ENCODE measurements at places on chromosomes 3 and 15. TPM values are rescaled to one million over a fixed set of nuclear protein-coding genes. Genes with fewer than 3 reads are reported as not detected.

GRCh38 chr3:152558386-152558785 is 276.5 kb upstream of the P2RY1 start:
- H3K4me1 ChIP-seq: peaks cover 34% of the 10 kb centered on the region
- DNase-seq: no peak
- H3K27me3 ChIP-seq: no peaks in the 10 kb centered on the region
- H3K27ac ChIP-seq: no peak overlapping the region
- H3K4me3 ChIP-seq: no peak overlapping the region

DNA sequence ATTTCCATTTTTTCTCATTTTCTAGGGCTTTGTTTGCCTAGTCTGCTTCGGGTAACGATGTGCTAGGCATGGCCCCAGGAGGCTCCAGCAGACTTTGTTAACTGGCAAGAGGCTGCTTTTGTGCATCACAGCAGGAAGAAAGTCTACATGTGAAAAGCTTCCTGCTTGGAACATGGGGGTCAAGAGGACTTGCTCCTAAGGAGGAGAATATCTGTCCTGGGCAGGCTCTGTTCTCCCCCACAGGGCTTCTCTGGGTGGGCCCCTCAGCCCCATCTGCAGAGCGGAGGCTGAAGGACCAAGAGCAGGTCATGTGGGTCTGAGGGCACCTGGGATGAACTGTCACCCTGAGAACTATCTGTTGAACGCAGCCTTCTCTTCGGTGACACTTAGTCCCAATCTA is 94.7 kb downstream of the CCNL1 start:
- H3K4me3 ChIP-seq: no peak overlapping the region
- H3K4me1 ChIP-seq: no peaks in the 10 kb centered on the region
- H3K36me3 ChIP-seq: no peaks in the 10 kb centered on the region
- DNase-seq: no peak
- no peak overlapping the region for H3K27ac ChIP-seq
- no peaks in the 10 kb centered on the region for H3K27me3 ChIP-seq

DNA sequence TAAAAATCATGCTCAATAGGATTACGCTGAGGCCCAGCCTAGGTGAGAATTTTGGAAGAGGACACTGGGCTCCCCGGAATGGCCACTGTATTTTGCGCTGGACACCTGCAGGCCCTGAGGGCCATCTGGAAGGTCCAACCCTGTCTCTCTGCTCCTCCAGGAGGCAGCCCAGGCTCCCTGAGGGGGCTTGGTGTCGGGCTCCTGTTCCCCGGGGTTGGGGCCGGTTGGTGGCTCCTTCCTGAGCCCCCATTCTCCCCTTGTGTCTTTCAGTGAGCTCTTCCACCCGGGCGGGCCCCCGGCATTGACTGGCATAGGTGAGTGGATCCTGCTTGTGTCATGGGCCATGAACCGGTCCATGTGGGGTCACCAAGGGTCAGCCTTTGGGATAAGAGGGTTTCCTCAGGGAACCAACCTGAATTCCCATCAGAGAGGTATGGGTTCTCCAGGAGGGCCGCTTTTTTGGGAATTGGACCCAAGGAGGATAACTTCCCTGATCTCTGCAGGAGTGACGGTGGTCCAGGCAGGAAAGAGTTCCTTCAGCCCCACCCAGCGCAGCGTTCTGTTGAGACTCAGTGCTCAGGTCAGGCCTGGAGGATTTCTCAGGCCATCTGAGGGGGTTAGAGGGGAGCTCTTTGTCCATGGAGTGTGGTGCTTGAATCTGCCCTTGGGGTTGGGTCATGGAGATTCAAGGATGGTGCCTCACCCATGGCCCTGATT is 187.8 kb downstream of the UBE3A start:
- H3K27ac ChIP-seq: no peak overlapping the region
- peak; percentile 34 for DNase-seq
- H3K27me3 ChIP-seq: no peaks in the 10 kb centered on the region
- H3K4me3 ChIP-seq: no peak overlapping the region
- no peaks in the 10 kb centered on the region for H3K4me1 ChIP-seq
- H3K36me3 ChIP-seq: no peaks in the 10 kb centered on the region

DNA sequence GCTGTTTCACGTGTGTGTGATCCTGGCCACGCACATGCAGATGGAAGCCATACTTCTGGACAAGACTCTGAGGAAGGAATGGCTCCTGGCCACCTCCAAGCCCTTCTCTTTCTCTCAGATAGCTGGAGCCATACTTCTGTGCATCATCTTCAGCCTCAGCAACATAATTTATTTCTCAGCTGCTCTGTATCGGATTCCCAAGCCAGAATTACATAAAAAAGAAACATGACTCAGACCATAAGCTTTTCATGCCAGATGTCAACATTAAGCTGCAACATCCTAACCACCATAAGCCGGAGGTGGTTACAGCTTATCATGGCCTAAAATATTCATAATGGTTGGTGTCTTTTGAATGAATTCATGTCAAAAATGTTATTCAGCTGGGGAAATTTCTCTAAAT is 10.6 kb upstream of the KIF23 start:
- DNase-seq: no peak
- no peak overlapping the region for H3K27ac ChIP-seq
- H3K27me3 ChIP-seq: no peaks in the 10 kb centered on the region
- no peak overlapping the region for H3K4me3 ChIP-seq
- H3K4me1 ChIP-seq: no peaks in the 10 kb centered on the region

CYP1A1 gene
- 2.4 TPM for total RNA-seq

TLE3 gene
- total RNA-seq: 19.6 TPM

TGM5 gene
- not detected for total RNA-seq

All from psoas muscle (tissue), 8 donors.